ENCODE measurements at places on chromosomes 11 and 22.

DNA sequence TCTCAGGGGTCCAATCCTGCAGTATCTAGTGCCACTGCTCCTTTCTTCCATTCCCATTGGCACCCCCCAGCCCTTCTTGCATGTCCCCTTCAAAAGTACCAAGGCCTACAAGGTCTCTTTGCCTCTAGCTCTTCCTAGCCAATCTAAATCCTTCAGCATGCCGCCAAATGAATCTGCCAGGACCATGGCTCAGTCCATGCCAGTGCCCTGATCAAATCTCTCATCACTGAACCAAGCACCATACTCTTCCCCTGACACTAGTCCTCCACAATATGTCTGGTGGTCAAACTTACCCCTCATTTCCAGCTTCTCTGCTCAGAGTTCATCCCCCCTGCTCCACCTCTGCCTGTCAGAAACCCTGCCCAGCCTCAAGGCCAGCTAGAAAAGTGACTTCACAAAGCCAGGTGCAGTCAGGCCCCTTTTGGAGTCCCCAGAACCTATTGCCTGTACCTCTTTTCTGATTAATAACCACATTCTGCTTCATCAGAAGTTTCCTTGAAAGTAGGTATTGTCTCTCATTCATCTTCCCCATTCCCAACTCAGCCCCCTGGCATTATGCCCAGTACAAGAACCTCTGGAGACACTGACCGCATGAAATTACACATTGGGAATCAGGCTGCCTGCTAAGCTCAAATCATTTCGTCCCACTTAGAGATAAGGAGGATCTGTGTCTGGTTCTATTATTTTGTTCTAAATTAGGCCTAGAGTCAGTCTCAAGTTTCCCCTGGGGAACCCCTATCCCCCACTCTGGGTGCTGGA, 11.4 kb downstream of the FEN1 start:
- DNase-seq: no peak

DNA sequence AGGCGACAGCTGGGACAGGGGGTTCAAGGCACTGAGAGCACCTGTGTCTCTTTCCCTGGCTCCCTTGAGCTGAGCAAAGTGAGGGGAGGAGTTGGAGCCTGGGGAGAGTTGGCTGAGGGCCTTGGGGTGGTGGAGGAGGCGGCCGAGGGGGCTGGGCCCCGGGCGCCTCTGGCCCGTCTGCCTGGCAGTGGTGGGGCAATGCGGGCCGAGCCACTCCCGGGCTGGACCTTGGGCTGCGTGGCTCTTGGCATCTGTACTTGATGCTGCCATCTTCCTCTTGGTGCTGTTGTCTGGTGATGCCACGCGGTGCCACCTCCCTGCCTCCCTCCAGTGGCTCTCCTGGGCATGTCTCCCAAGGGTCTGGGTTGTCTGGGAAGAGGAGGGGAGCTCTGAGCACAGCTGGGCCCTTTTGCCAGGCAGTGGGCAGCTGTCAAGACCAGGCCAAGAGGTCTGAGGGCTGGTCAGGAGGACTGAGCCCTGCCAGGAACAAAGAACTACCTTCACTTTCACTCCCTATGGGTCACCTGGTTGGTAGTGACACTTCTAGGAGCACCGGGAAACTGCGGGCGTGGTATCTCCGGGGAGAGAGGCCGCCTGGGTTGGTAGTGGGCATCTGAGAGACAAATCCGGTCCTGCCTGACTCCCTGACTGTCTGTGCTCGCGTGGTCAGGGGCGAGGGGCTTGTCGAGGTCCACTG, 1.3 kb downstream of the GRIK4 start:
- DNase-seq: no peak

DNA sequence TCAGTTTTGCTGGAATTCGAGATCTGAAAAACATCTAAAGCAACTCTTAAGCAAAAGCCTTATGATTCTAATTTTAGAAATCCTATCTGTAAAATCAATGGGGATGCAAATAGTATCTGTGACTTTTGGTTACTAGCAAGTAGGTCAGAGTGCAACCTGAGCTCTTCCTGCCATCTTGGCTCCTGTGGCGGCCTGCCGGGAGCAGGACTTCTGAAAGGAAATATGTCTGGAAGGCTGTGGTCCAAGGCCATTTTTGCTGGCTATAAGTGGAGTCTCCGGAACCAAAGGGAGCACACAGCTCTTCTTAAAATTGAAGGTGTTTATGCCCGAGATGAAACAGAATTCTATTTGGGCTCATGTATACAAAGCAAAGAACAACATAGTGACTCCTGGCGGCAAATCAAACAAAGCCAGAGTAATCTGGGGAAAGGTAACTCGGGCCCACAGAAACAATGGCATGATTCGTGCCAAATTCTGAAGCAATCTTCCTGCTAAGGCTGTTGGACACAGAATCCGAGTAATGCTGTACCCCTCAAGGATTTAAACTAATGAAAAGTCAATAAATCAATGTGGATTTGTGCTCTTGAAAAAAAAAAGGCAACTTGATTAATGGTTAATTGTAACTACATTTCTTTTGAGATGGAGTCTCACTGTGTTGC, 1.7 kb downstream of the SAMM50 start:
- no peak for DNase-seq

GRCh38 chr11:125075900-125076317, 12.8 kb downstream of the SLC37A2 start:
- no peak for DNase-seq

DNA sequence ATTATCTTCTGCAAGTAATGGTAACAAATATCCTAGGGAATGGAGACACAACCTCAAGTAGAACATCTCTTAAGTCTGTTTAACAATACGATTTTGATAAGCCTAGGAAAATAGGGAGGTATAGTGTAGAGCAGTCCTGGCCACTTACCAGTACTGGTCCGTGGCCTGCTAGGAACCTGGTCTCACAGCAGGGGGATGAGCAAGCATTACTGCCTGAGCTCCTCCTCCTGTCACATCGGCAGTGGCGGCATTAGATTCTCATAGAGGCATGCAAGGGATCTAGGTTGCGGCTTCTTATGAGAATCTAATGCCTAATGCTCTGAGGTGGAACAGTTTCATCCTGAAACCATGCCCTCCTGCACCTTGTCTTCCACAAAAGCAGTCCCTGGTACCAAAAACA, 4.4 kb downstream of the OR51V1 start:
- DNase-seq: no peak

GRCh38 chr11:28117712-28118111, 9.5 kb downstream of the METTL15 start:
- DNase-seq: no peak

- peak; percentile 87 for DNase-seq
These were observed 5.1 kb upstream of the BIRC2 start for GRCh38 chr11:102341844-102342318.

GRCh38 chr11:102493524-102493923, 37.0 kb downstream of the MMP7 start:
- no peak for DNase-seq

GRCh38 chr11:130178441-130179339, 19.1 kb downstream of the ST14 start:
- peak; percentile 78 for DNase-seq

DNA sequence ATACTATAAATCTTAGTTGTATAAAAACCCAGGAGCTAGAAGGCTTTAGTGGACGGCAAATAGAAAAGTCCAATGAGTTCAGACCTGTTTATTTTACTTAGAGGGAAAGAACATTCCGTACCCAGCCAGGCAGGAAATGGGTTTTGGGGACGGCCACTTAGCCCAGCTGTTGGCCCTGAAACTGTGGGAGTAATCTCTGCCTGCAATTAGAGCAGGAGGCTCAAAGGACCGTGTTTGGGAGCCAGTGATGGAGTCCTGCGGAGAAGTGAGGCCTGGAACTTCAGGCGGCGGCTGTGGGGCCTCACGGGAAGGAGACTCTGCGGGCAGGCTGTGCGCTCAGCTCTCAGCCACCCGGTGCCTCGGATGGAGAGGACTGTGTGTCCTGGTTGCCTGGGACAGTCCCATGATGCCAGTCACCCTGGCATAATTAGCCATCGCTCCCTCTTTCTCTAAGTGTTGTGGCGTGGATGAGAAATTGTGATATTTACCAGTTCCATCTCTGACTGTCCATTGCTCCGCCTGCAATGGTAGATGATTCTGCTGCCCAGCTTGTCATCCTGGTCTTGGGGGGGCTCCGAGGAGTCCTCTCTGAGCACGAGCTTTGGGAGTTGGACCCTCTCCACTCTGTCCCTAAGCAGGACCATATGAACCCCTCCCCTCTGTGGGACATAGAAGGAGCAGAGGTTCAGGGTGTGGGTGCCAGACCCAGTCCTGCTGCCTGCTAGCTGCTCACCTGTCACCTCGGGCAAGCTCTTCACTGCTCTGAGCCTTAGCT, 530.3 kb downstream of the TBC1D22A start:
- no peak for DNase-seq

- DNase-seq: peak; percentile 30
These were observed 67.2 kb upstream of the BMAL1 start for GRCh38 chr11:13210424-13210823.

DNA sequence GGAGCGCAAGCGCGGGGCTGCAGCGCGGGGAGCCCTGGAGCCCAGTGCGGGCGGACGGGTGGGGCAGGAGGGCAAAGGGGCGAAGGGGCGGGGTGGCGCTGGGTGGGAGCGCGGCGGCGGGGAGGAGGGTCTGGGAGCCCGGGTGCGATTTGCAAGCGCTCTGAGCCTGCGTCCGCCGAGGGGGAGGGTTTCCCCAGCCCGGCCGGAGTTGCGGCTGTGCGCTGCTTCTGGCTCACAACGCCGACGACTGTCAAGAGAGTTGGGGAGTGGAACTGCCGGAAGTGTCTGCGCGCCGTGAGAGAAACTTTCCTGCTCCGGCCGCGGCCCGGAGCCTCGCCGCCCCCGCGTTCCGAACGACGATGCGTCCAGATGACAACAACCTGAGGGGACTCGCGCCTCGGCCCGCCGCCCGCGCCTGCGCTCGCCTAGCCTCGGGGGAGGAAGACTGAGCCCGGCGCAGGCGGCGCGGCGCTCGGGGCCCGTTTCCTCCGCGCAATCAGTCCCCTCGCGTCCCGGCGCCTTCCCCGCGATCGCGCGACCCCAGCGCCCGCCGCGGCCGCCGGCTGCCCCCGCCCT, at the start of gene ARHGAP42:
TSS of gene ARHGAP42 (plus strand) at position 235 of the 576 bp plus-strand sequence. CDS start 391 bp downstream, outside the sequence.
- peak; percentile 64 for DNase-seq

DNA sequence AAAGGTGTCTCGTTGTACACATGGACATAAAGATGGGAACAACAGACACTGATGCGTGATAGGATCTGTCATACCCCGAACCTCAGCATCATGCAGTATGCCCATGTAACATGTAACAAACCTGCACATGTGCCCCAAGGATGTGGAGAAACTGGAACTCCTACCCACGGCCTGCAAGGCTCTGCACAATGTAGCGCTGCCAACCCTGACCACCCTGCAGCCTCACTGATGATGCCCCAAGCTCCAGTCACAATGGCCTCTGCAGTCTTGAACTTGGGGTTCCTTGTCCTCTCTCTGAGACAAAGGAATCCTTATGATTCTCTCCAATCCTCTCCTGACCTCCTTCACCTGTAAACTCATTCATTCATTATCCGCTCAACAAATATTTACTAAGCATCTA, 14.2 kb downstream of the LMO1 start:
- no peak for DNase-seq

DNA sequence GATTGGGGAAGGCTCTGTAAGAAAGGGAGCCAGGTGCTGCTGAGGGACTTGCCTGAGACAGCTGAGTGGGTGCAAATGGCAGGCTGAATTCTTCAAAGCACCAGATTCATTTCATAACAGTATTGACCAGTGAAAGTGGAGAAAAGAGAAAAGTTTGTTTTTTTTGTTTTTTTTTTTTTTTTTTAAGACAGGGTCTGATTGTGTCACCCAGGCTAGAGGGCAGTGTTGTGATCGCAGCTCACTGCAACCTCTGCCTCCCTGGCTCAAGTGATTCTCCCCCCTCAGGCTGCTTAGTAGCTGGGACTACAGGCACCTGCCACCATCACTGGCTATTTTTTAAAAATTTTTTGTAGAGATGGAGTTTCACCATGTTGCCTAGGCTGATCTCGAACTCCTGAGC, 494.0 kb downstream of the MIAT start:
- peak; percentile 8 for DNase-seq

DNA sequence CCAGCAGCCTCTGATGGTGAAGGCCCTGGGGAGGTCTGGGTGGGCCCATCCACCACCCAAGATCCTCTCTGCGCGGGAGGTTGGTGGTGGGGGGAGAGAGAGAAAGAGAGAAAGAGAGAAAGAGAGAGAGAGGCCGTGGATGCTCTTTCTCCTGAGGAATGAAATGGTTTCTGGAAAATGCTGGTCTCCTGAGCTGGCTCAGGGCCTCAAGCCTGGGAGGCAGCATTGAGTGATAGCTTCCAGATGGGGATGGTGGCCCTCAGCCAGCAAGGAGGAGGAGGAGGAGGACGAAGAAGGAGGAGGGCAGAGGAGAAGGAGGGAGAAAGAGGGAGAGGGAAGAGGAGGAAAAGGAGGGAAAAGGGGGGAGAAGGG, 4.6 kb downstream of the TSPAN32 start:
- no peak for DNase-seq

DNA sequence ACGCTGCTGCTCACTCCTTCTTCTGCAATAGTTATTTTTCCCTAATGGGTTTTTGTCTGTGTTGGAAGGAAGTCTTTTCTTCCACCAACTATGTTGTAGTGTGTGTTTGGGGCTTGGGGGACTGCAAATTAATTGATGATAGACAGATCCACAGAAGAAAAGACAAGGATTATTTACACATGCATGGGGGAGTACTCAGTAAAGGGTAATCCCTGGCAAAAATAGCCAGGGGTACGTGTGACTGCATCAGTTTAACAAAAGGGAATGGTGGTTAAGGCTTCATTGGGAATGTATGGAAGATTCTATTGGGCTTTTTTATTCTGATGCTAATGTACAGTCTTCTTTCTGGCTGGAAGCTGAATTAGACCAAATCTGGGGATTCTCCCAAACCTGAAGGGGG, 20.2 kb upstream of the FEZ1 start:
- DNase-seq: no peak

GRCh38 chr11:121347094-121347493, 54.5 kb downstream of the SC5D start:
- no peak for DNase-seq

DNA sequence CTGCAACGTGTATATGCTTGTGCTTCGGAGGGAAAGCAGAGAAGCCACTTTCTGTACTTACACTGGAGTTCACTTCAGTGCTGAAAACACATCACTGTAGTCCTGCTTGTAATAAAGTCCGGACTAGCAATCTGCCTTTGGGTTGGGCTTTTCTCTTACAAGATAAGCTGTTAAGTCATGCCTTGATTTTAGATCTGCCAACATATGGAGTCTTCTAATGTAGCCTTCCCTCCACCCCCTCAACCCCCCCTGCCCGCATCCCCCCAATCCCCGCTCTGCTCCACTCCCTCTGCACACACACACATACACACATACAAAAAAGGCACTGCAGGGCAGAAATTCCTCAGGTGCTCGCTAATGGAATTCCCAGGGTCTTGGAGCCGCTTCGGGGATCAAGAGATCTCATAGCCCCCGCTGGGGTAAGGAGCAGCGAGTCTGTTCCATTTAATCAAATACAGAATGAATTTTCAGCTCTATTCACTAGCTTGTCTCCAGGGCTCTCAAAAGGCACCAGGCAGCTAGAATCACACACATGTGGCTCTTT, 3.4 kb downstream of the CDON start:
- DNase-seq: no peak

- DNase-seq: no peak
These were observed 26.1 kb upstream of the MS4A6A start for GRCh38 chr11:60208951-60209350.

GRCh38 chr22:40196628-40197360, 19.1 kb downstream of the TNRC6B start:
- no peak for DNase-seq
